ENCODE measurements at places on chromosomes 5 and 9.

GRCh38 chr9:16275795-16276624 lies 594.5 kb downstream of the BNC2 start:
- DNase-seq, result no peak

- DNase-seq, result peak; percentile 39
These were observed 136.1 kb downstream of the UGCG start for GRCh38 chr9:112032743-112033142.

GRCh38 chr9:15509931-15510788 lies 610 bp downstream of the PSIP1 start:
- peak; percentile 51 for DNase-seq

GRCh38 chr9:1238407-1238806 lies 188.2 kb downstream of the DMRT2 start:
- DNase-seq, result no peak

DNA sequence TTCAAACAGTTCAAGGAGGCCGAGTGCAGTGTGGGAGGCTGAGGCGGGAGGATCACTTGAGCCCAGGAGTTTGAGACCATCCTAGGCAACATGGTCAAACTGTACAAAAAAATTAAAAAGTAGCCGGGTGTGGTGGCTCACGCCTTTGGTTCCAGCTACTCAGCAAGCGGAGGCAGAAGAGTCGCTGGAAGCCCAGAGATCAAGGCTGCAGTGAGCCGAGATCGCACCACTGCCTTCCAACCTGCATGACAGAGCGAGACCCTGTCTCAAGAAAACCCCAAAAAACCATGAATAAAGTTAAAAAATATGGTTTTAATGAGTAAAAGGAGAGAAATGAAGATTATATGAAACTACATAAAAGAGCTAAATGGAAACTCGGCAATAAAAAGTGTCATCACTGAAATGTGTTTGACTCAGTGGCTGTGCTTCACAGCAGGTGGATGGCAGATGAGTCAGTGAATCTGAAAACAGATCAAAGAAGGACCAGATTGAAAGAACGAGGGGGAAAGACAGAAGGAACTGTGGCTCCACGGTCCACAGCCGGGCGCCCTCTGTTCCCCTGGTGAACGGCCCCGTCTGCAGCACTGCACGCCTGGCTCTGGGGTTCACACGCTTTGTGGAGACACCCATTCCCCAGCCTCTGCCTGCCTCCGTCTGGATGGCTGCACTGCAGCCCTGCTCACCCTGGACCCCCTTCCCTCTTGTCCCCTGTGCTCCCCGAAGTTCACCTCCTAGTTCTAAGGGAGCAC lies 25.1 kb downstream of the EXD3 start:
- DNase-seq, result no peak

DNA sequence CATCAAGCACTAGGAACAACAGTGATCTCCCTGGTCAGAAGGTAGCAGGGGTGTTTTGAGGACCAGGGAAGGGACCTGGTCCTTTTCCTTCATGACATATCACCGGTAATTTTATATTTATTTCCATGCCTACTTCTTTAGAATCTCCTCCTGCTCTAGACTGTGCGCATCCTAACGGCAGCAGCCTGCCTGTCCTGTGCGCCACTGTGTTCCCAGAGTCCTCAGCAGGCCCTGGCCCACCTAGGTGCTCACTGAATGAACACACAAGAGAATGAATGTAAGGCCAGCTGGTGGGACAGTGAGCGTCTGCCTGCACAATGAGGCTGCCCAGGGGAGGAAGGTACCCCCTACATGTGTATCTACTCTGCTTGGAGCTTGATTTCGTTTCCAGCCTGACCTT lies 51.5 kb downstream of the C5orf15 start:
- DNase-seq, result no peak

GRCh38 chr5:113514289-113514635 lies 768 bp downstream of the YTHDC2 start:
- peak; percentile 14 for DNase-seq

DNA sequence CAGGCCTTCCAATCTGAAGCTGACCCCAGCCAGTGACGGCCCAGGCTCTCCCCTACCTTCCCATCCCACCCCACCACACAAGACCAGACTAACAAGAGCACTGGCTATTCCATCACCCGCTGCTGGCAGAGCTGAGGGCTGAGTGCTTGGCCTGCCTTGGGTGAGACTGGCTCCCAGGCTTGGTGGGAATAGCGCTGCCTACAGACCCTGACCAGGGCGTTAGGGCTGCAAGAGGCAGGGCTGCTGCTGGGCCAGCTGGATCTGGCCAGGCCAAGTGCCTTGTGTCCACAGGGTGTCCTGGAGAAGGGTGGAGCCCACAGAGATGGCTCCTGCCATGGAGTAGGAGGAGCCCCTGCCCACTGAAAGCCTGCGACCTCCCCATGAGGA lies 31.6 kb upstream of the ANGPTL2 start:
- no peak for DNase-seq

GRCh38 chr9:11966786-11967185 lies 726.4 kb upstream of the TYRP1 start:
- no peak for DNase-seq

- no peak for DNase-seq
These were observed 72.0 kb upstream of the SAP30L start for GRCh38 chr5:154373729-154374179.

DNA sequence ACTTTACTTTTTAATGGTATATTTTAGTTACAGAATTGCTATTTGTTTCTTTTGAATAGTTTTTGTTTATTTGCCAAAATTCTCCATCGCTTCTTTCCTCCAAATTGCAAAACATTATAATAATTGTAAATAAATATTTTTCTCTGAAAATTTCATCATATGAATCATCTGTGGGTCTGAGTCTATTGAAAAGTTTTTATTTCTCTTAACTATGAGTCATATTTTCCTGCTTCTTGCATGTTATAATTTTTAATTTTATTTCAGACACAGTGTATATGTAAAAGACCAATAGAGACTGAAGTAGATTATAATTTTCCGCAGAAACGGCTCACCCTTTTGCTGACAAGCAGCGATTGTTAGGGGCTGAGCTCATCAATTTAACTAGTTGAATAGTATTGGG lies 279.1 kb upstream of the IL12B start:
- DNase-seq, result no peak

DNA sequence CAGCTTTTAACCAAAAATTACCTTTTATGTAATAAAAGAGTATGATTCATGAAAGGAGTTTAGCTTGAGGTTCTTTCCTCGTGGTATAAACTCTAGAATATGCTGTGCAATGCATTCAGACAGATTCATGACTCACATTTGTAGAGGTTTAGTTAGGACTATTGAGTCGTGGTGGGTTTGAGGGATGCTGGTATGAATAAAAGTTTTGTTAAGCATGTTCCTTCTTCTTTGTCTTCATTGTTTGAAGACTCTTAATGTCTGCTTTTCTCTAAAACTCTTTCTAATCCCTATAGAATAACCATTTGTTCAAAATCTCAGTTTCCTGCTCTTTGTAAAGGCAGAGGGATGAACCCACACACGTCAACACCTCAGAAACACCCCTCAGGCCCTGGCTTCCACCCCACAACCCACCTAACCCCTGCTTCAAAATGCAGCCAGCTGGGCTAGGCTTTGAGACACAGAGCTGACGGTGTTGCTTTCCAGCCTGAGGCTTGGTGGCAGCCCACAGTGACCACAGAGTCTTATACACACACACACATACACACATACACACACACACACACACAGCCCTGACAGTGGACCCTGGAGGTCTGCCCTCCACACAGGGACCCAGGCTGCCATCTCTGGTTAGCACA lies 69.0 kb upstream of the IRX1 start:
- no peak for DNase-seq

- no peak for DNase-seq
These were observed 39.2 kb downstream of the GLIS3 start for GRCh38 chr9:4260661-4261060.

GRCh38 chr9:36551910-36552309 lies 20.8 kb upstream of the MELK start:
- no peak for DNase-seq

- DNase-seq, result no peak
These were observed 1.8 kb upstream of the SH2D3C start for GRCh38 chr9:127780126-127780885.
